ENCODE measurements at places on chromosomes 7 and 10.
A peak's percentile ranks its signal among the peaks of the same experiment; 100 is the strongest.

DNA sequence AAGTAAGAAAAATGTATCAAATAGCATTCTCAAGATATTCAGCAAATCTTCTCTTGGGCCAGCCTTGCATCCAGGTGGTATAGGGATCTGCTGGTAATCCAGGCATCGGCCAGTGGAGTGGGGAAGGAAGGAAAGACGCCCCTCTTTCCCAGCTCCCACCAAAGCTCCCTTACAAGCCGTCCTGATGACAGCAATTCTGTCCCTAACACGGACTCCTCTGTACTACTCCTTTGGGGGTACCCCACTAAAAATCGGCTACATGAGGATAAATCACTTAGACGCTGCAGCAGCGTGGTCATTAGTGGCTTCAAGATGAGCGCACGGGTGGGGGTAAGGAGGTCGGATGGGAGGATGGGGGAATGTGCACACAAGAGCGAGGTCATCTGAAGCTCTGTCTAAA, 24.7 kb upstream of the NUB1 start:
- no peak for DNase-seq

- DNase-seq, result no peak
Measured at GRCh38 chr10:127928021-127928806, 21.3 kb downstream of the PTPRE start.

DNA sequence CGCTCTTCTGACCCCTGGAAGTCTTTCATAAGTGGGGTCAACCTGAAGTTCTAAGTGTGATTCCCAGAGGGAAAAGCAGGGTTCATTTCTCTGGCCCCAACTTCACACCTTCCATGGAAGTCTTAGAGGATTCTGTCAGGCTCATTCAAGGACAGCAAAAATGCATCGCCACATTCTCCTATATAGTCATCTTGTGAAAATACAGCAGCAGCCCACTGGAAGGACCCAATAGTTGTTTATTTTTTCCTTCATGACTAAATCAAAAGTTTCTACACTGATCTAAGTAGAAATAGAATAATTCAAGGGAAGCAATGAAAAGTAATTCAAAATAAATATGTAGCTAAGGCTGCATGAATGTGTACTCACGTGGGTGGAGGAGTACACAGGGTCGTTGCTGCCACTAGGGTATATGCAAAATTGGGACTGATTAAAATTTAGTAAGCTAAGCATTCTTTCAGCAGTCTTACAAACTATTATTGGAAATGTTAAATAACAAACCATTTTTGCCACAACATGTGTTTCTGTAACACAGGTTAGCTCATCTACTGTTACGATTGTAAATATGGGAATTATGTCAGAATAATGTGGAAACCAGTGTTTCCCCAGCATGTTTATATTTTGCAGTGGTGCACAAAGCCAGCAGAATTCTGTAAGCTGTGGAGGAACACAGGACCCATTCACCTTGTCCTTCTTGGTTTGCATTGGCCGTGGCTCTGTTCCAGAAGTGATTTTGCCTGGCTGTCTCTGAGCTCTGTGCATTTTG, 33.5 kb downstream of the EEPD1 start:
- DNase-seq, result no peak

DNA sequence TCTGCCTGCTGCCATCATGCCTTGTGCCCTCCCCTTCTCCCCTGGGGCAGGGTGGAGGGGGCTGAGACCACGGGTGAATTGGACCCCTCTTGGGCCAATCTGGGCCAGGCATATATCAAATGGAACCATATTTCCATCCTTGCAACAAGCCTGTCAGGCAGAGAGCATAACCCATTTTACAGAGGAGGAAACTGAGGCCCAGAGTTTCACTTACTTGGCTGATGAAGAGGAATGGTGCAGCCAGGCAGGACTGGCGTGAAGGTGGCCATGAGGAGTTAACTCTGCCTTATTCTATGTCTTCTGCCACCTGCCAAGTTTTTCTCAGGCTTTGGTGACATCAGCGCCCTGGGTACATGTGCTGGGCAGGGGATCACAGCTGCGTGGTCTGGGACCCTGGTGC, 155.5 kb upstream of the PCBD1 start:
- no peak for DNase-seq

GRCh38 chr10:19119191-19119590, 70.6 kb downstream of the MALRD1 start:
- no peak for DNase-seq

DNA sequence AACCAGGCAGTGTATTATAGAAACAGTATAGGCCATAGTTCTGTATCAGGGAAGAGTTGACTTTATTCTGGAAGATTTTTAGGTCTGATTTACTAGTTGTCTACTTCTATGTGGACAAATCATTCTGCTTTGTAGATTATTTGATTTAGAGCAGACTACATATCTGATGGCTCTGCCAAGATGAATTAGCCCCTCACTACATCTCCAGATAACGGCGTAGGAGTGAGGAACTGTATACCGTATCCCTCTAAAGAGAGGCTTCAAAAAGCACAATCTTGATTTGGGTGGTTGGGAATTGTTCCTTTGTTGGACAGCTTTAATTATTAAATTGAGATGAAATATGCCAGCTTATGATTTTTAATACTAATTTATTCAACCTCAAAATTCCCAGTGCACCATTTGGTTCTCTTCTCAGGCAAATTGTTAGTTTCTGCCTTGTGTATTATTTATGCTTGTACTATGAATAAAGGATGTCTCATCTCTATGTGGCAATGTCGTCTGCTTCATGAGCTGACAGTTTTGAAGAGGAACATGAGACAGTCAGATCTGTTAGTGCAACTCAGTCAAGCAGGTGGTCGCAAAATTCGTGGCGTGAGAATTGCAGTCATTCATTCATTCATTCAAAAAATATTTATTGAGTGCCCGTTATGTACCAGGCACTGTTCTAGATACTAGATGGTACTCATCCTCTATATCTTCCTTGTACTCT, 422.8 kb downstream of the EXOC4 start:
- no peak for DNase-seq

GRCh38 chr7:8491106-8491505, 57.7 kb downstream of the NXPH1 start:
- no peak for DNase-seq

- no peak for DNase-seq
Measured at GRCh38 chr7:117192108-117192507, 130.8 kb downstream of the WNT2 start.

DNA sequence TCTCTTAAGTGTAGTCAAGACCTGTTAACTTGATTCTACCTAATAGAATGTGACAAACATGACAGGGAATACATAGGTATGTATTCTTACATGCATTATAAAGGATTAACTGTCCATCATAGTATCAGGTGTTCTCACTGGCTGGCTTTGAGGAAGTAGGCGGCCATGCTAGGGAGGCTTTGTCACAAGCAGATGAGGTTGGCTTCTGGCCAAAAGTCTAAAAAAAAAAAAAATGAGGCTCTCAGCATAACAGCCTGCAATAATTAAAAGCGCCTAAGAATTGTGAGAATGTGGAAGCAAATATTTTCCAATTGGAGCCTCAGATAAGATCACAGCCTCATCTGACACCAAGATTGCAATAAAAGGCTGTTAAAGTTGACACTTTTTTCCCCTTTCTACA, 1256.8 kb upstream of the SORCS1 start:
- no peak for DNase-seq

- no peak for DNase-seq
Measured at GRCh38 chr7:3430588-3430987, 129.5 kb downstream of the SDK1 start.

- DNase-seq, result no peak
Measured at GRCh38 chr10:120460186-120460585, 3.2 kb downstream of the PLPP4 start.

DNA sequence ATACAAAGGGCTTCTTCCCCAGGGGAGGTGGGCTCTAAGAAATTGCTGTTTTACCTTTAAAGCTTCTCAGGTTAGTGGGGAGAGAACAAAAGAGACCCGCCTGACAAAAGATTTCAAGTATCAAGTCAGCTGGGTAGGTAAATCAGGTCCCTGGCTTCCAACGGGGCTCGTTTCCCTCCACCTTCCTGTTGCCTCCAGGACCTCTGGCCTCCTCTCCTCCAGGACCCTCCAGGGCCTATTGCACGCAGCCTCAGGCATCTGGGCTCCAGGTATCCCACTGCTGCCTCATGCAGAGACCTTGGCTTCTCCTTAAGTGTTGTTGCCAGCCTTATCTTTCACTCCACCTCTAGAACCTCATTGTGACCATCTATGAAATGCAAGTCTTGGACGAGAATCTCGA, 2.9 kb downstream of the BNIP3 start:
- DNase-seq, result no peak

DNA sequence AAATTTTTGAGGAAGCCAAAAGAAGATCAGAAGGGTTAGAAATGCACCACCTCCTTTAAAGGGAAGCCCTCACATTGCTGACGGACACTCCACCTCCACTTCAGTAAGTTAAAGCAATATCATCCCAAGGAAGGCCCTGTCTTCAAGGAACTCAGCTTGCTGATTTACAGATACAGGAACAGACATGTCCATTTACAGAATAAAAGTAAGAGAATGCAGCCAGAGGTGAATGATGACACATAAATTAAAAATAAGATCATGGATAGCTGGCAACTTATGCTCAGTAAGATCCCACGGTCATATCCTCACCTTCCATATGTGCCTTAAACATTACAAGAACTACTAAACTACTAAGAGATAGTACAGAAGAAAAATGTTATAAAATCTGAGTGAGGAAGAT, 20.4 kb downstream of the GRB10 start:
- DNase-seq, result no peak

DNA sequence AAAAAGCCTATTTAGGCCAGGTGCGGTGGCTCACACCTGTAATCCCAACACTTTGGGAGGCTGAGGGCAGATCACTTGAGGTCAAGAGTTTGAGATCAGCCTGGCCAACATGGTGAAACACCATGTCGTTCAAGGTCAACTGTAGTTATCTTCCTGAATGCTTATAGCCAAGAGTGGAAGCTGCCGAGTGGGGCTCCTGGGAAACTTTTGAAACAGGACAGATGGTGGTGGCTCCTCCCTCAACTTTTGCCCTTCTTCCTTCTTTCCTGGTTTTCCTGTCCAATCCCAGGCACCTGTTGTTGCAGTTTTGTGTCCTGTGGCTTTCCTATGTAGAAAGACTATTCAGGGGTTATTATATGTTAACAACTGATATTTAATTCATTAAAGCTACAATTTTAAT, 8.7 kb upstream of the PPIA start:
- DNase-seq, result no peak

GRCh38 chr10:44973323-44974081, 5.1 kb downstream of the DEPP1 start:
- no peak for DNase-seq

DNA sequence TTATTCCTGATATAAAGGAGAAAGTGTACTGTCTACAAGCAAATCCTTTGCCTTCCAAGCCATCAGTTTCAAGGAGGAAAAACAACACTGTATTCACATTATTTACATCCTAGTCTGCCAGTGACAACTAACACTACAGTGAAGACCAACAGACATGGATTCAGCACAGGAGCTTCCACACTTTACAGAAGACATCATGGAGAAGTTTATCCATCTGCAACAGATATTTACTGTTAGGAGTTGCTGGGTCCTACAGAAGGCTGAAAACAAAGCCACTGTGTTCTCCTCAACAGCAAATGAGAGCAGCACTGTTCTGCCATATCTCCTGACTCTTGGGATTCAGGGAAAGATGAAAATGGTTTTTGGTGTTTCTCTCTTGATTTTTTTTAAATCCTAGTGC, 31.9 kb downstream of the NAPEPLD start:
- no peak for DNase-seq

DNA sequence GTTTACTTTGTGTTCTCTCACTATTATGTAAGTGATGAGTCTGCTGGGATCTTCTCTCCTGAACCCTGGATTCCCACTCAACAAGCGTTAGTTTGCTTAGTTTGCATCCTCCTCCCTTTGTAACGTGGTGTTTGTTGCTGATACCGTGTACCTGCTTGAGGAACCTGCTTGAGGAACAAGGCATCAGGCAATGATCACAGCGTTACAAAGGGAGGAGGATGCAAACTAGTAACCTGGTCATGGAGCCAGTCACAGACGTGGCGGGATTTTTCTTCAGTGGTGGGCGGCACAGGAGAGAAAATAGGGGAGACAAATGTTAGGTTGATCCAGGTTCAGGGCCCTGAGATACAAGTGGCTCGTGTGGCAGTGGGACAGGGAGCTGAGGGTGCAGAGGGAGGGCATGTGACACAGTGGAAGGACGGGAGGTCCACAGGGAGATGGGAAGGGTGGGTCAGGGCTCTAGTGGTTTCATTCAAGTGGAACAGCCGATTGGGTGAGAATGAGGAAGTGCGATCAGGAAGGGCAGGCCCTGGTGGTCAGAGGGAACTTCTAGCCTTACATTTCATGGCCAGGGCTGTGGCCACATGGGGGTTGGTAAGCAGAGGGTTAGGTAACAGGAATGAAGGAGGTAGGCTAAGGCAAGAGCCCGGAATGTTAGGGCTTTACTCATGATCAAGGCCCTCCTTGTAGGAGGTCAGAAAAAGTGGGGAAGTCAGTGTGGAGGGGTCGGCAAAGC, 38.0 kb downstream of the SNX10 start:
- peak; percentile 63 for DNase-seq

GRCh38 chr7:2405601-2406345, 2.4 kb downstream of the CHST12 start:
- no peak for DNase-seq

DNA sequence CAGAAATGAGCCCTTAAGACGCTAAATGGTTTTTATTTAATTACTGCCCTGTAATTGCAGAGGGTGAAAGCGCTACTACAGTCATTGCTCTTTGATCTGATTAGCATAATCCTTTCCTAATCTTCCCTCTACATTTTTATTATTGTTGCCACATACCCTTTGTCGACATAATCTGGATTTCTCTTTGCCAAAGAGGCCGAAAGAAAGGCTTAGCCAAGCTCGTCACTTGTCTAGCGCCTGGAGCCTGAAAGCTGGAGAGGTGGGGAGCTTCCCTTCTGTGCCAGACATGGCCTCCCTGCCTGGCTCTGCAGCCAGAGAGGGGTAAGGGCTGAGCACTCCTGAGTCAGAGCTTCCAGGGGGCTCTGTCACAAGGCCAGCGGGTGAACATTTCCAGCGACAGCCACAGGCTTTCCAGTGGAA, 145.9 kb downstream of the PRKAG2 start:
- no peak for DNase-seq

DNA sequence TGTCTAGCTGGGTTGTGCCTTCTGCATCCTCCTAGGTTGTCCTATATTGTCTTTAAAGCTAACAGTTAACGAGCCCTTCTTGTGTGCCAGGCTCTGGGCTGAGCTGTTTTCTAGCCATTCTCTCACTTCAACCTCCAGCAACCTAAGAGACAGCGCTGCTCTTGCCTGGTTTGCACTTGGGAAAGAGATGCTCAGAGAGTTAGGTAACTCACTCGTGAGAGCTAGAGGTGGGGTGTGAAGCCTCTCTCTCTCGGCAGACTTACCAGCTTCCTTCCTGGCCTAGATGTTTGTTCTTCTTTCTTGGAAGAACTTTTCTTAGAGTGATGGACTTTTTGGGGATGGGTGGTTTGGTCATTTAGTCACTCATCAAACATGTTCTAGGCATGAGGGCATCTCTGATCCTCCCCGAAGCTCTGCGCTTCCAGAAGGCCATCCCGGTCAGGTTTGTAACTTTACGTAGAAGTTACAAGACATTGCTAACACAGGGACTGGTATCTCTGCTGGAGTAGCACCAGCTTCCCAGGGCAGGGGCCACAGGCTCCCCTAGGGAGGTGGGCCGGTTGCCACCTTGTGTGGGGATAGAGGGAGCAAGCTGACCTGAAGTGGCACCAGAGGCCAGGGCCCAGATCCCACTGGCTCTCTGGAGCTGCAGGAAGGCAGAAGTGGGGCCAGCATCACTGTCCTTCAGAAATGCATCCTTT, 14.3 kb downstream of the TSPAN15 start:
- no peak for DNase-seq

All from Right ventricle myocardium superior (tissue), 1 donor.